ENCODE measurements at places on chromosomes 4 and X.

DNA sequence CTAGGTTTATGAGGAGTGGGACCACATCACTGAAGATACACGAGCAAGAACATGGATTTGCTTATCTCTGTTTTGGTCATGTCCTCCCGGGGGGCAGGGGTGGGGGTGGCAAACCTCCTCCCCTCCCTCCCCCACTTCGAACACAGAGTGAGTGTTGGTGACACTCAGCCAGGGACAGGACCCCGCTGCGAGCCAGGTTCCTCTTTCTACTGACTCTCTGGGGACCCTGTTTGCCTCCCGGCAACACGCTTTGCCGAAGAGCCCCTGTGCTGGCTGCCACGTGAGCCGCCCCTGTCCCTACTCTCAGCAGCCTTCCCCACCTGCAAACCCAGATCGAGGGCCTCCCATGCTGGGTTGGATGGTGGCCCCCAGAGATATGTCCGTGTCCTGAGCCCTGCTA lies 34.7 kb downstream of the P2RY8 start:
- no peak for DNase-seq

DNA sequence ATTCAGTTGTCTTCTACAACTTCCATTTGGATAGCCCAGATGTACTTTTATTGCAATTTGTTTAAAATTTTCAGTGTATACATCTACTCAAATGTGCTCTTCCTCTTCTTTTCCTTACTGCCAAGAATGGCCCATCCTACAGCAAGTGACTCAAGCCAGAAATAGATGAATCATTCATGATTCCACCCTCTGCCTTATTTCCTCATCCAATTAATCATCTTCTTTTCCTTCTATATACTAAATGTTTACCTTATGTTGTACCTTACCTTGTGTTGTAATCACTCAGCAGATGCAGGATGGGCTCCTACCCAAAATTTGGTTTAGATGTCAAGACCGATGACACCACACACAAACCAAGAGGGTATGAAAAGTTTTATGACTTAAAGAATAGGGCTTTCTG lies 437.8 kb downstream of the GRXCR1 start:
- DNase-seq, result no peak

DNA sequence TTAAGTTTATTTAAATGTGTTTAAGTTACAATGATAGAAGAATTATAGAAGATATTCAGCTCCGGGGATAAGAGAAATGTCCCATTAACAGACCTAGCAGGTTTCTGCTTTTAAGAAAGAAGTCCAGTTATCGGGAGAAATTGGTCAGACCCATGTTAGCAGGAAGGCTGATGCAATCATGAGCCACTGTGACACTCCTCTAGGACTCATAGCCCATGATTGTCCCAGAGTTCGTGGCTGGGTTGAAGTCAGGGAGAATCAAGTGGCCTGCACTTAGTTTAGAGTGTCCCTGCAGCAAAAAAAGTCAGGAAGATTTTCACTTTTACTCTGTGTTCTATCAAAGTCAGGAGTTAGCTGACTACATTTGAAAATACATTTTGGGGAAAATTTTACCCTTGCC lies 72.0 kb downstream of the TMEM144 start:
- no peak for DNase-seq

DNA sequence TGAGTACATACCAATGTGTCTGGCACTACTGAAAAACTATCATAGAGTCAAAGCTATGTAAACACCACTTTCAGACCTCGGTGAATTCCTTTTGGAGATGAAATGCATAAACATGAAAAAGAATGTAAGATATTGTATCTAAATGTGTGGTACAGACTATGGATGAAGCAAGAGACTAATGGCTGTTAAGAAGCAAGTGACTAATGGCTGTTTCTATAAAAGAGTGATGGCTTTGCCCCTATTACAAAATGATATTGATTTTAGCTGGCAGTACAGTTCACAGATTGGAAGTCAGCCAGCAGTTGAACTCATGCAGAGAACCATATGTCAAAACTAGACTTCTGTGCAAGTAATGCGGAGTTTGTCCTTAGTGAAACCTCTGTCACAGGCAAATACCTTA lies 359.3 kb downstream of the GRXCR1 start:
- no peak for DNase-seq

GRCh38 chr4:64497491-64497890 lies 88.2 kb upstream of the TECRL start:
- no peak for DNase-seq

All from Jurkat, Clone E6-1 (cell line).